ENCODE measurements at places on chromosomes 5 and 9. TPM values are rescaled to one million over a fixed set of nuclear protein-coding genes. Genes with fewer than 3 reads are reported as not detected.

GRCh38 chr5:58046371-58046770 lies 413.5 kb downstream of the PLK2 start:
- DNase-seq = no peak

DNA sequence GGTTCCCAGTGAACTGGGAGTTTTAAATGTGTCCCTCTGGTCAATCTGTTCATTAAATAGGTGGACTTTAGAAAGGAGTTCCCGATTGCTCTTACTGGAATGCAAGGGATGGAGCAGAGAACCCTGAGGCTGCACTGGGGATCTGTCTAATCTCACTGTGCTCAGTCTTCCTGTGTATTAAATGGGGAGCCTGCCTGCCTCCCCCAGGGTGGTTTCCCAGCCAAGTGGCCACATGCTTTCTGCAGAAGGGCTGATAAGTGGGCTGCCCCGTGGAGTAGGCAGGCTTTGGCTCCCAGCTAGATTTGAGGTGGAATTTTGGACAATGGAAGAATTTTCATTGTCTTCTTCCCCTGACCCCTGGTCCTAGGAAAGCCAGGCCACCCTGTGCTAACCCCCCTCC lies 14.0 kb upstream of the PHYHD1 start:
- DNase-seq = no peak

DNA sequence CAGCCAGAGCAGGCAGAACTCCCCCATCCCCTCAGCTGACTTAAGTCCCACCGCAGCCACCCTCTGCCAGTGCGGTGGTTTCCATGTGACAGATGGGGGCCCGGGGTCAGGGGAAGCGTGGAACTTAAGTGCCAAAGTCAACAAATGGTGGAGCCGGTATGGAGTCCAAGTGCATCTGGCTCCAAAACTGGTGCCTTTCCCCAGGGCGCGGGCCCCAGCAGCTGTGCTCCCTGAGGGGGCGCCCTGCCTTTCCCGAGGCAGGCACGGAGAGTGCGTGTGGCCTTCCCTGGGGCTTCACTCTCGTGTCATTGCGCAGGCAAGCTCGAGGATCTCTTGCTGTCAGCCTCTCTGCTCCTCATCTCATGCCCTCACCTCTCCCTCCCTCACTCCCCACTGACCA lies 33.8 kb downstream of the SLC46A2 start:
- no peak for DNase-seq

DNA sequence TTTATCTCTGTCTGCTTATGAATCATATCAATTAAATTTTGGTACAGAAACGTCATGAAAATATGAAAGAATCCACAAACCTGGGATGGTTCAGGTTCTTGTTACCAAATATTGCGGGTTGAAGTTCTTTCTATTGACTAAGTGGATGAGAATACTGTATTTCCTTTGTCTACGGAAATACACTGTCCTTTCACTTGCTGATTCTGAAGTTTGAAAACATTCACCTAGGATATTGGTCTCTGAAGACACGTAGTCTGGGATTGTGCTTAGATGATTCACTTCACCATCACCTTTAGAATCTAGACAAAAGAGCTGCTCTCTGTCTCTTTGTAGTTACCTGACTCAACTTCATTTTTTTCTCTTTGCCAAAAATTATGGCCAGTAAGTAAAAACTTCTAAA lies 222.4 kb downstream of the FBN2 start:
- DNase-seq = no peak

- peak; percentile 46 for DNase-seq
Measured at GRCh38 chr9:106929471-106930177, 66.7 kb downstream of the ZNF462 start.

DNA sequence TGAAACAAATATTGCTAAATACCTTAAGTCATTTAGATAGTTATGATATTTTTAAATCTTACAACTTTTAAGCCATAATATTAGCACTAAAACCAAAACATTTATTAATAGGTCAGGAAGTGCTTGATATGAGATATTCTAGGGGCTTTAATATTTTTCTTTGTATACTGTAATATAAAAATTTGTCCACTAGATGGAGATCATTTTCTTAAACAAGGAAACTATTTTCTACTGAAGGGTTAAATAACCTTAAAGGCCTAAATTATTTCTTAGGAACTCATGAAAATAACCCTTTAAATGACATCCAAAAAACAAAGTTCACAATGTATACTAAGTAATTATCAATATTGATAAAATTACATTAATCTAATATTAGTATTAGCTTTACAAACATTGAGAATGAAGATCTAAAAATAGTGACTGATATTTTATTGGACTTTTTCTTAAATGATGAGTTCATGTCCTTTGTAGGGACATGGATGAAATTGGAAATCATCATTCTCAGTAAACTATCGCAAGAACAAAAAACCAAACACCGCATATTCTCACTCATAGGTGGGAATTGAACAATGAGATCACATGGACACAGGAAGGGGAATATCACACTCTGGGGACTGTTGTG lies 635.7 kb downstream of the RAB3C start:
- DNase-seq = no peak

DNA sequence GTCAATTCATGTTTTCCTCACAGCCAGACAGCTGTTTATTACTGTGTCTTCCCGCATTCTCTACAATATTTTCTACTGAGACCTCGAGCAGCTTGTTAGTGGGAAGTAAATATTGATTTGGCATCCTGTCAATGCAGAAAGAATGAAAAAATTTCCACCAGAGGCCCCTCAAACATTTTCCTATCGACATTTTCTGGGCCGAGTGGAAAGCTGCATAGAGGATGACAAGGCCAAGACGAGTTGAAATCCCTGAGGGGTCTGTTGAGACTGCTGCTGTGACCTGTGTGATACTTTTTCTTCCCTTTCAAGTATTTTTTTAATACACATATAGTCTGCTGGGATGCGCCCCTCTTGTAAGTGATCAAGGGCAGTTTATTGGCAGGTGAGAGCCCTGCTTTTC lies 91.4 kb upstream of the SH3GL2 start:
- no peak for DNase-seq

DNA sequence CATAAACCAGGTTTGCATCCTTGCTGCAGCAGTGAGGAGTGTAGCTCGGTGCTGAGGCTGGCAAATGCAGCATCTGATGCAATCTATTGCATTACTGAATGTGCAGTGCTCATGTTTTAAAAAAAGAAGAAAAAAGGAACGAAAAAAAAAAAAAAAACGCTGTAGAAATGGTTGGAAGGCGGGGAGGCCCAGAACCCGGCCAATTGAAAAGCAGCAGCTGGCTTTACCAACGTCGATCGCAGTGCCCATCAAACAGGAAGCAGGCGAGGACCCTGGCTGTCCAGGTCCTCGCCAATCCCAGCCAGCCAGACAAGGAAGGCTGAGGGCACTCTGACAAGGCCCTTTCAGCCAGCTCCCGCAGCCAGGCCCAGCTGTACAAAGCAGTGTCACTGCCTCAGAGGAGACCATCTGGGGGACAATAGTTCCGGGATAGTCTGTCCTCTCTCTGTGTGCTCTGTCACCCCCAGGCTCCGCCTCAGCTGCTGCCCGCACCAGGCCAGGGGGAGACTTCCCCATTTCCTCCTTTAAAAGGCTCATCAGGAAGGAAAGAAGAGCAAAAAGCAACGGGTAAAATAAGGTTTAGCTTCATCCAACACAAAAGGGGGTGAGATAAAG lies 21.8 kb upstream of the CPEB4 start:
- DNase-seq = no peak

DNA sequence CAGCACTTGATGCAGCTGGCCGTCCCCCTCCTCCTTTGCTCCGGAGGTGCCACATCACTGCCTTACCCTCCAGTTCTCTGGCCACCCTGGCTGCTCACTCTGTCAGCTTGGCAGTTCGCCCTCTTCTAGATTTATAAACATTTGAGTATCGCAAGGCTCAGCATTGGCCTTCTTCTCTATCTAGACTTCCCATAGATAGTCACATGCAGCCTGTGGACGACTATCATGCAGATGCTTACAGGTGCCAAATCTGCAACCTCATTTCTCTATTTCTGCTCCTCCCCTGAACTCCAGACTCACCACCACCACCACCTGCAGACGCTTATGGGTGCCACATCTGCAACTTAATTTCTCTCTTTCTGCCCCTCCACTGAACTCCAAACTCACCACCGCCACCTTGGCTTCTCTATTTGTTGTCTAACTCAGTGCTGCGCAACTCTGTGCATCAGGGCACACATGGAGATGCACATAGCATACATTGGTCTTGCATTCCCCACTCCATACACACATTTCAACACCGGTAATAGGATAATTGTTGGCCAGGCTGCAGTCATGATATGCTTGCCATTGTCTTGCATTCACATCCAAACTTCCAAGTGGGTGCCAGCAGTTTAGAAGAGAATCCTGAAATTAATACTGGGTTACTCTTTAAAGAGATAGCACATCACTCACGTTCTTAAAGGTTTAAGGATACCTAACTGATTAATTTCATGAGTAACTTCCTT lies 1.9 kb upstream of the DAP start:
- no peak for DNase-seq

DNA sequence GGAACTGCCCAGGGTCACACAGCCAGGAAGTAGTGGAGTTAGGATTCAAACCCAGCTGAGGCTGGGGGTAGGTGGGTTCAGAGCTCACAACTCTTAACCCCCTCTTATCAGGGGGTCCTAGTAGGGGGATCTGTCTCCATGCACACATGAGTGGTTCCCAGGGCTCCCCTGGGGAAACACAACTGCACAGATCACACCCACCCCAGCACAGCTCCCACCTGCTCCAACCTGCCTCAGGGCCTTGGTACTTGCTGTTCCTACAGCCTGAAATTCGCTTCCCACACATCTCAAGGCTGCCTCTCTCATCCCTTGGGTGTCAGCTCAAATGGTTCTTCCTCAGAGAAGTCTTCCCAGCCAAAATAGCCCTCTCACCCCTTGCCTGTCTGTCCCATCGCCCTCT lies 4.8 kb downstream of the SNCB start:
- no peak for DNase-seq

DNA sequence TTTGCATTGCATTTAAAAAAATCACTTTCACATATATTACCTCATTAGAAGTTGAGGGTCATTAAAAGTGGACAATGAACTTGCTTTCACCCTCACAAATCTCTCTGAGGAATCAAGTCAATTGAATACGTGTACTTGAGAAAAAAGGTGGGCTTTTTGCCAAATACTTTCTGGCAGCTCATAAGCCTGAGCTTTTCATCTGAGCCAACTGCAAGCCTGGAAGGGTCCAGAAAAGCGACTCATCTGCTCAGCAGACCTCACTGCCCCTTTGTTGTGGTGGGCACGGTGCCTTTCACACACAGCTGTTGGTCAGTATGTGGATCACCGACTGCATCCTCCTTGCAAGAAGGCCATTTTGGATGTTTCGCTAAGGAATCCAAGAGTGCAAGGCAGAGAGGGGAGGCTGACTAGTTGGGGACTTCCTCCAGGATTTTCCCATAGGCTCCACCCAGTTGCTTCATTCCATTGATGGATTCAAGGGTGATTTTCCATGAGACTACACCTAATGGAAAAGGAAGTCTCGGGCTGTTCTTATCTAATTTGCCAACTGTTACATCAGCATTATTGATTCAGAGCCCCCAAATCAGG lies 564.7 kb downstream of the PDE4D start:
- DNase-seq = peak; percentile 83

GRCh38 chr9:134061688-134062371 lies 6.0 kb downstream of the BRD3 start:
- DNase-seq = no peak

DNA sequence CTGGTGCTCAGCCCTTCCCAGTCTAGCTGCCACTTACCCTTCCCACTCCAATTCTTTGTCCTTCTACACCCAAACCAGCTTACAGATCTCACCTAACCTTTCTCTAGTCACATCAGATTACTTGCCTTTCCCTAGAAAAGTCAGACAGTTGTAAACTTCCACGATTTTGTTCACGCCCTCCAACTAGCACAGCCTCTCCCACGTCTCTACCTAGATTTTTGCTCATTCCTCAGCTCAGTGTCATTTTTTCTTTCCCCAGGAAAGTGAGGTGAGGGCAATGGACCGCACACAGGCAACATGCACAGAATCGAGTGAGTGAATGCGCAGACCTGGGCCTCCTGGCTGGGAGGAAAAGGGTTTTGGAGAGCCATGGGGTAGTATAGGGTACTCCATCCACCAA lies 20.9 kb upstream of the PRUNE2 start:
- DNase-seq = peak; percentile 14

DNA sequence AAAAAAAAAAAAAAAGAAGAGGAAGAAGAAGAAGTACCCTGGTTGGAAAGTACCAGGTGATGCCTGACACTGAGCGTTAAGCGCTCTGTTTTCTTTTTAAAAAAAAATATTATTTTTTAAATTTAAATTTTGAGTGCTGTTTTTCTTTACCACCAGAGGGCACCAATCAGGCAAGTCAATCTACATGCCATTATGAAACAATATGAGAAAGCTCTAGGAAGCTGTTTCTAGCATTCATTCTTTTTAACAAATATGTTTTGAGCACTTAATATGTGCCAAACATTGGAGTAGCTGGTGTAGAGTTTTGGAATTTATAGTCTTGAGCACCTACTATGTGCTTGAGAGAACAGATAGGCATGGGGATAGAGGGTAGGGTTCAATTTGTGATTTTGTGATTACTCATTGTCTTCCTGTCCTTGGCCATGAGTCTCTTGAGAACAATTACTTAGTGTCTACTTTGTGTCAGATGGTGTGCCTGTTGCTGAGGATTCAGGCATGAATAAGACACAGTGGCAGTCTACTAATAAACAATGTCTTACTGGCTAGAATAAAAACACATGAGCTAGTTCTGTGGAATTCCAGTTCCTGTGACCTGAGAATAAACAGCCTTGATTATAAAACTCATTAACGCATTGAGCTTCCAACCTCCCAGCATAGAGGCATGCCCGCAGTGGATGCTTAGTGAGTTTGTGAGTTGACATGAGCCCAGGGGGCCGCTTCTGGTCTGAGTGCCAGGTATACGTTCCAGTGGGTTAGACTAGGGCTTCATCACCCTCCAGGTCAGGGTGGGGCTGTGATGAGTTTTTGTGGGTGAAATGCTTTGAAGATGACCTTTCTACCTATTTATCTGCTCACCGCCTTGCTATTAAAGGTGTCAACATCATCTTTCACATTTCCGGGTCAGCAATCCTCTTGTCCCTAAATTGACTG lies 3.0 kb upstream of the UBE2R2 start:
- peak; percentile 80 for DNase-seq

DNA sequence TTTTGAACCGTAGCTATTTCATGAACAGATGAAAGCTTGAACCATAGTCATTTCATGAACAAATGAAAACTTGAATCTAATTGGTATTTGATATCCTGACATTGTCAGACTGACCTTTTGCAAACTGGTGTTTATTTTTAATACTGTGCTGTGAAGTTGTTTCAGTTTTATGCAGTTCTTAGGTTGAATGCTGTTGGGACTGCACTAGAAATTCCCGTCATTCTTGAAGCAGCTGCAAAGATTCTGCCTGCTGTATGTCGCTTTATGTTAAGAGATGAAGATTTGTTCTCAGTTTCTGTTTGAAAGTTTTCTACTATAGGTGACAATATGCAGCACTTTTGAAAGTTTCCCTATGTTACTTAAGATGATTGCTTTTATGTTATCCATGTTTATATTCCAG lies 22.5 kb upstream of the FAM120AOS start:
- DNase-seq = no peak

The EQTN gene
- total RNA-seq = not detected

The DMRT2 gene
- 0.18 TPM for total RNA-seq

The HAND1 gene
- total RNA-seq = not detected

Measured in astrocyte (in vitro differentiated cells and primary cell).